HFF-Myc (cell line): ENCODE measurements at places on chromosomes 11 and 22.

DNA sequence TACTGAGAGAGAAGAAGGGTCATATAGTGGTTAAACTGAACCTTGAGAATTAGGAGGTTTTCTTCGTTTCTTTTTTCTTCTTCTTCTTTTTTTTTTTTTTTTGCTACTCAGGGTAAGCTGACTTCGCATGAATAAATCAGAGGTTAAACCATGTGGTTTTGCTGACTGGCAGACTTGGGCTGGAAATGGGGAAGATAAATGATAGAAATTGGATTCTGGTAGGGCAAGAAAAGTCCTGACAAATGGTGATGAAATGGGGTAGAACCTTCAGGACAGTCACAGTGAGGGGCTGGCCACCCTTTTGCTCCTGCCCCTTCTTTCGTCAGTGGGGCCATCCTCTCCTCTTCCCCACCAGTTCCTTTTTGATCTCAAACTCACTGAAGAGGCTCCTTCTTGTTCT, 1.6 kb upstream of the SWAP70 start:
- DNase-seq, result no peak

DNA sequence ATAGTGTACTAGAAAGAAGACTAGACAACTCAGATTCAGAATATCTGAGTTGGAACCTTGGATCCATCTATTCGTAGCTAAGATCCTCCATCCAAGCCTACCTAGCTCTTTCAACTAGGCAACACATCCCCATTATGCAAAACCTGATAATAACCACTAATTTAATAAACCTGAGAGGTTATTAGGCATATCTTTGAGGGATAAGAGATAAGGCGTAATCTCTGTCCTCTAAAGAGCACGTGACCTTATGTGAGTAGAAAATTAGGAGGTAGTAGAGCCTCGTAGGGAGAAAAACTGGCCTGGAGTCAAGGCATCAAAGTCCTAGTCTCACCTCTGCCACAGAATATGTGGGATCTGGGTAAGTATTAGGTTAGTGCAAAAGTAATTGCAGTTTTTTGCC, 87.8 kb downstream of the FAM168A start:
- DNase-seq, result no peak

GRCh38 chr11:16902182-16902581, 112.0 kb downstream of the PLEKHA7 start:
- DNase-seq, result no peak

GRCh38 chr11:73950869-73951710, at the start of gene DNAJB13:
Gene DNAJB13 (plus strand): TSS chr11:73951026. CDS start chr11:73951070, 44 bp downstream.
- DNase-seq, result no peak

DNA sequence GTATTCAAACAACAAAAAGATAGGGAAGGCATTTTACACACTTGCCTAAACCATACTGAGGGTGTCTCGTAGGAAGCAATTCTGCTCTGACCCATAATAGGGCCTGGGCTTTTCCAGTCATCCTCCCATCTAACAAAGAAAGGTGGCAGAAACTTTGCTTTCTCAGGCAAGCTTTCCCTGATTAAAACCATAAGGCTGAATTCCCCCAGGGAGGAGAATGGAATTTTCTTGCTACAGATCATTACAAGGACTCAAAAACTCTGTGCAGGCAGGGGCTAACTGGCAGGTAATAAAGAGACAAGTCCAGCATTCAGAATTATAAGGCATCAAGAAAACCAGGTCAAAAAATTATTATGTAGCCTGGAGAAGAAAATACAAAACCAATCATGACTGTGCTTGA, 90.4 kb downstream of the RBFOX2 start:
- no peak for DNase-seq

GRCh38 chr11:36312611-36313472, 16.8 kb downstream of the PRR5L start:
- peak; percentile 87 for DNase-seq

- DNase-seq, result no peak
Measured at GRCh38 chr11:100294748-100295147, 392.3 kb upstream of the ARHGAP42 start.

DNA sequence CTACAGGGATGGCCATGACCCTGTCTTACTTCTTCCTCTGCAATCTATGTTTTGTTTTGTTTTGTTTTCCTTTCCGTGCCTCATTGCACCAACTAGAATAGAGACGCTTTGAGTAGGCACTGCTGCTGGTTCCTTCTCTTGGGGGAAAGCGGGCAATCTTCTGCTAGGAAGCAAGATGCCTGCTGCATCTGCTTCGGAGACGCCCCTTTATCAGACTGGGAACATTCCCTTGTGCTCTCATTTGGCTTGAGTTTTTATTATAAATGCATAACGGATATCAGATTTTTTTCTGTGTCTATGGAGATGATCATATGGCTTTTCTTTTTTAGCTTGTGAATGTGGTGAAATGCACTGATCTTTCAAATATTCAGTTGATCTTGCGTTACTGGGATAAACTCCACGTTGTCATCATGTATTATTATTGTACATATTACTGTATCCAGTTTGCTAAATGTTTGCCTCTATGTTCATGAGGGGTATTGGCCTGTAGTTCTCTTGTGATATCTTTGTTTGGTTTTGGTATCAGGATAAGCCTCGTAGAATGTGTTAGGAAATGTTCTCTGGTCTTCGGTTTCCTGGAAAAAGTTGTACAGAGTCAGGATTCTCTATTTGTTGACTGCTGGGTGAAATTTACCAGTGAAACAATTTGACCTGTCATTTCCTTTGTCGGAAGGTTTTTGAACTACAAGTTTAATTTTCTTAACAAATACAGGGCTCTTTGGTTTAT, 23.4 kb upstream of the KRTAP5-6 start:
- DNase-seq, result no peak

GRCh38 chr11:116791813-116792143, at the start of gene APOA5:
Gene APOA5 (minus strand): TSS chr11:116791879. CDS start chr11:116791860, 19 bp downstream.
- no peak for DNase-seq

DNA sequence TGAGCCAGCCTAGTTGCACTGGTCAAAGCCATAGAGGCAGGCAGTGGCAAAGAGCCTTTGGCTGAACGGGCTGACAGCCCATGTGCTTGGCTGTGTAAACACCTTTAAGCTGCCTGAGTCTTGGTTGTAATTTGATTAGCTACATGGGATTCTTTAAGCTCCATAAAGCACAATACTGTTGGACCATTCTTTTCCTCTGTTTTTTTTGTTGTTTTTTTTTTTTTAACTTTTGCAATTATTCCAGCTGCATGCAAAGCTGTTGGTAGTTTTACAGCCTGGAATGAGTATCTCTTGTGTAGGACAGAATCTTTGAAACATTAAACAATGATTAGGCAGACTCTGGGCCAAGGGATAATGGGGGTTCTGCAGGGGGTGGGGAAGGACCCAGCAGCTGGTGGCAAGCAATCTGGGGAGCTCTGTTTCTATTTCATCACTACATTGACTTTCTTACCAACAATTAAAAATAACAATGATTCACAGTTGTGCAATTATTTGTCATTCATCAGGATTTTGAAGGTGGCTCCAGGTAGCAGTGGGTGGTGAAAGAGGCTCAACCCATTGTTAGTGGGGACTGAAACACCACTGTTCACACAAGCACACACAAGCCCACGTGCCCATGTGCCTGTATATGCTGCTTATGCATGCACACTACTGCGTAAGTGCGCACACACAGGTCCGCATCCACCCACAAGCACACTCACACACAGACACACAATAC, 69.5 kb upstream of the CSNK2A3 start:
- DNase-seq, result no peak

DNA sequence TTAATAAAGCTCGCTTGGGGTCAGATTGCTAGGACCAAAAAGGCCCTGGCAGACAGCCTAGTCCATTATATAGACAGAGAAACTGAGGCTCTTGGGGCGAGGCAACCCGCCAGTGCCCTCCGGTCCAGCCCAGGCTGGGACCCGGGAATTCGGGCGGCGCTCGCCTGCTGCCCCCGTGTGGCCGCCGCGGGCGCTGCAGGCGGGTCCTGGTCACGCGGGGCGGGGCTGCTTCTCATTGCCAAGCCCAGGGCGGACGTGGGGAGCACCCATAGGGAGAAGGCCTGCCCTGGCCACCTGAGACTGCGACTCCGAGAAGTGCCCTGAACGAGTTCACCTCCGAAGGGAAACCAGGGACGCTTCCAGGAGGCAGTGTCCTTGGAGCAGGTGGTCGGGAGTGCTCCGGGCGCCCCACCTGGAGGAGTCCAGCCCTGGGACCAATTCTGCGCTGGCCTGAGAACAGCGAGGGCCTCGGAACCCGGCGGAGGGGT, 36.0 kb upstream of the CSNK1E start:
- DNase-seq, result no peak

GRCh38 chr22:43825651-43826050, 13.5 kb upstream of the EFCAB6 start:
- no peak for DNase-seq

DNA sequence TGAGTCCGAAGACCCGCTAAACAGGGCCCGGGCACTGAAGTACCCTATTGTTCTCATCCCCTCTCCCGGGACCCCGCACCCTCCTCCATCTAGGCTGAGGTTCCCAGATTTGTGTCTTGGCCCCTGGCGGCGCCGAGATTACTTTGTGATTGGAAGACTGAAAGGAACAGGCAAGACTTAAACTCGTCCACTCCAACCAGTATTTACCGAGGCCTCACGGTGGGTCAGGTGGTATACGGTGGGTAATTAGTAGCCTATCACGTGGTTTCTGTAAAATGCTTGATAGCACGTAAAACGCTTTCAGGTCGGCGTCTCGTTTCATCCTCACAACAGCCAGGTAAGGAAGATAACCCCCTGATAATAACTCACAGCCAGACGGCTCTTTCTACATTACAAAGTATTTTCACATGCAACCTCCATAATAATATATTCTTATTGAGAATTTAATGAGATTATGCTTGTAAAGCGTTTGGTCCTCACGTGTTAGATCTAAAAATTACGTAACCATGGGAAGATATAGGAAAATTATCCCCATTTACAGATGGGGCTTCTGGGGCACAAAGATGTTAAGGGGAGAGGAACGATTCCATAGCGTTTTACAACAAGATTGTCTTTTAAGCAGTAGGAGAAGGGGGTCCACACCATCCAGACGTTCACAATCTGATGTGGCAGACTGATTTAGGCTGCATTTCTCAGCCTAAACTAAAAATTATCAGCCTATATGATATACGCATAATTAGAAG, 642 bp upstream of the PIK3C2A start:
- DNase-seq, result peak; percentile 35

DNA sequence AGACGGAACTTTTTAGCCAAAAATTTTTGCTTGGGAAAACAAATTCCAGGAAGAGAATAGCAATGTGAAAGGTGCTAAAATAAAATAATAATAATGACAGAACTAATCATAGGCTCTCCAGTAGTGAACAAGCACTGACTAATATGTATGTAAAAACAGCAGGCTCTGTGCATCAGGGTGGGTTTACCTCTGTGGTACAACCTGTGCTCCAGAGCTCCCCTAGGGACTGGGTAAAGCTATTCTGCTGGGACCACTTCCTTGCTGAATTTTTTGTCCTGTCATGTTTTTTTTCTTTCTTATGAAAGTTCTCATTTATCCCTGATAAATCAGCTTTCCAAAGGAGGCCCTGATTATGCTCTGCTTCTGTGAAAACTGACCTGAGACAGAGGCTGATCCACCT, 18.8 kb downstream of the LUZP2 start:
- DNase-seq, result no peak

GRCh38 chr11:5369789-5370188, 13.8 kb upstream of the OR51M1 start:
- DNase-seq, result no peak

- no peak for DNase-seq
Measured at GRCh38 chr11:119051440-119052162, 5.4 kb downstream of the HYOU1 start.

- DNase-seq, result no peak
Measured at GRCh38 chr22:18000441-18001039, 23.8 kb downstream of the MICAL3 start.

GRCh38 chr11:19323502-19323901, 82.8 kb upstream of the E2F8 start:
- DNase-seq, result no peak

DNA sequence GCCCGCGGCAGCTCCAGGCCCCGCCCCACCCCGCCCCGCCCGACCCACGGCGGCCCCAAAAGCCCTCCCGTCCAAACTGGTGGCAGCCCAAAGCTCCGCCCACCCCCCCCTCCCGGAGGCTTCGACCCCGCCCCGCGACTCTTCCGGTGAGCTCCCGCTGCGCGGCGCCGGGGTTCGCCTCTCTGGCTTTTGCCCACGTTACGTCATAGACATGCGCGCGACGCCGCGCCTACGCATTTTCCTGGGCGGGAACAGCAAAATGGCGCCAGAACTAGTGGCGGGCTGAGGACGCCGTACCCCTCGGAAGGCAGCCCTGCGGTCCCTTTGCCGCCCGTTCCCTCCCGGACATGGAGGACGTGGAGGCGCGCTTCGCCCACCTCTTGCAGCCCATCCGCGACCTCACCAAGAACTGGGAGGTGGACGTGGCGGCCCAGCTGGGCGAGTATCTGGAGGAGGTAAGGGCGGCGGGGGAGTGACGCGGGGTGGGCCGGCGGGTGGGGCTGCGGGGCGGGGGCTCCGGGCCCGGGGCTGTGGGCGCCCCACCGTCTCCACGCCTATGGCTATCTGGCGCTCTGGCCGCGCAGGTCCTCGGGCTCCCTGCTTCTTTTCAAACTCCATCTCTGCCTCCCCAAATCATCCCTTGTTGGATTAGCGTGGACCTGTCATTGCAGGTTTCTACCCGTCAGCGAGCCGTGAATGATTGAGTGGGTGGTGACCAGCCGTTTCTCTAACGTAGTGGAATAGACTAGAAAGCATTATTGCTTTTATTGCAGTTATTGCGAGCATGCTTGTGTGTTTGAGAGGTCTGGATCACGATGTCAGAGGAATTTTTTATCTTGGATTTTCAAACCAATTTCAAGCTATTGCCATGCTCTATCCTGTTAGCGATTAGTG, at the start of gene NCAPH2:
NCAPH2 (plus strand) TSS at position 234 of the 894 bp plus-strand sequence; CDS start at position 348, 114 bp downstream.
- peak; percentile 91 for DNase-seq

DNA sequence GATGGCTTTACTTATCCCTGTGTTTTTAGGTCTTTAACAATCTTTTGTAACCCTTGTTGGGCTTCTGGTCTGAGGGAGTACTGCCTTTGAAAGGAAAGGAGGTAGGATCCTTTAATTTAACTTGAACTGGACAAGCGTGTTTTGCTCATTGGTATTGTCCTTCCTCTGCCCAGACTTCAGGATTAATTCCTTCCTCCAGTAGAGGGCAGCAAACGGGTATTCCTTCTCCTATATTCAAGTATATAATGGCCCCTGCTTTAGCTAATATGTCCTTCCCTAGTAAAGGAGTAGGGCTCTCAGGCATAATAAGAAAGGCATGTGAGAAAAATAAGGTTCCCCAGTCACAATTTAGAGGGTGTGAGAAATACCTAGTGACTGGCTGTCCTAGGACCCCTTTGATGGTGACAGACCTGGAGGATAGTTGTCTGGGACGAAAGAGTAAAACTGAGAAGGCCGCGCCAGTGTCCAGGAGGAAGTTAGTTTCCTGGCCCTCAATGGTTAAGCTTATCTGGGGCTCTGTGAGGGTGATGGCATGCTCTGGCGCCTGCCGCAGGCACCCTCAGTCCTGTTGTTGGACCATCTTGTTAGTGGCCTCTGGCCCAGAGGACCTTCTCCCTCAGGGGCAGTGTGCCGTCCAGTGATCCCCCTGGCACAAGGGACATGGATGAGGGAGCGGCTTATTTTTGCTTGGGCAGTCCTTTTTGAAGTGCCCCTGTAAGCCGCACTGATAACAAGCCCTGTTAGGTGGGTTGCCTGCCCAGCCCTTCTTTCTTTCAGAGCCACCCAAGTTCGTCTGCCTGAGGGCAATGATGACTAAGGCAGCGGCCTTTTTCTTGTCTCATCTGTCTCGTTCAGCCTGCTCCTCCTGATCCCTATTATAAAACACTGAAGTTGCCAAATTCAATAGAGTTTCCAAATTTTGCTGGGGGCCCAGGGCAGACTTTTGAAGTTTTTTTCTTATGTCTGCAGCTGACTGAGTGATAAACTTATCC, 51.8 kb downstream of the C11orf71 start:
- peak; percentile 59 for DNase-seq

GRCh38 chr11:77424644-77425043, 49.2 kb downstream of the PAK1 start:
- no peak for DNase-seq
